CD4-positive, alpha-beta T cell treated with Interleukin-1 beta for 1 hour (primary cell): ENCODE measurements at places on chromosomes 3 and 15.

GRCh38 chr3:183725387-183725786 is 27.8 kb downstream of the YEATS2 start:
- no peak for DNase-seq

DNA sequence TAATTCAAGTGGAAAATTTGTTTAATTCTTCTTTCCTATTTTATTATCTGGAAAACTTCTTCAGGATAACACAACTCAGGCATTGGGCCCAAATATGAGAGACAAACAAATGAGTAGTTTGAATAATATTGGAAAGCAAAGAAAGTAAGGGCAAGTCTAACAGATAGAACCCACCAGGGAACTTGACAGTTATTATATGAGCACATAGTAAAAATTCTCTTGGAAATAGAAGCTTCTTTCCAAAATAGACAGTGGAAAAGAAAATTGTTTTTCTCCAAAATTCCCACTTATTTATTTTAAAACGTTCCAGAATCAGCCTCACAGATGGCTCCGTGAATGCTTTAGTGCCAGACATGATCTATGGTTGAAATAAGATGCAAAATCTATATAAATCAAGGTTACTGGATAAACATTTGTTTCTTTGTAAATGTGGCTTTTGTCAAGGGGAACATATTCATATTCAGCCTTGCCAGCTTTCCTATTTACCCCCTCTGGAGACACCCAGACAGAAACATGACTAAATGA is 23.9 kb downstream of the LDHAL6B start:
- DNase-seq: no peak

GRCh38 chr3:195708626-195709481 is 11.9 kb upstream of the MUC20 start:
- DNase-seq: no peak

GRCh38 chr3:122742234-122742633 is 51.4 kb downstream of the HSPBAP1 start:
- DNase-seq: no peak

DNA sequence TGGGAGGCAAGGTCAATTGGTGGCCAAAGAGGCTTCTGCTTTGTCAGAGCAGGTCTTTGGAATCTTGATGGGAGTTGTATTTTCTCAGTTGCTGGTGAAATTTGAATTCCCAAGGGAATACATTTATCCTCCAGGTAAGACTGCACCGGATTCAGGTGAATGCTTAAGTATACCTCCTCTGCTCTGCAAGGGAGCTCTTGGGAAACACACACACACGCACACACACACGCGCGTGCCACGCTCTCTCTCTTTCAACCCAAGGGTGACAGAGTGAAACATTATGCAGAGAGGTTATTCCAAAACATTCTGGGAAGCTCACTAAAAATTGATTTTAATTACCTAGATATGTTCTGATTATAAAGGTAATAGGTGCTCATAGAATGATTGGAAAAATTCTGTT is 33.7 kb downstream of the ST6GAL1 start:
- no peak for DNase-seq

DNA sequence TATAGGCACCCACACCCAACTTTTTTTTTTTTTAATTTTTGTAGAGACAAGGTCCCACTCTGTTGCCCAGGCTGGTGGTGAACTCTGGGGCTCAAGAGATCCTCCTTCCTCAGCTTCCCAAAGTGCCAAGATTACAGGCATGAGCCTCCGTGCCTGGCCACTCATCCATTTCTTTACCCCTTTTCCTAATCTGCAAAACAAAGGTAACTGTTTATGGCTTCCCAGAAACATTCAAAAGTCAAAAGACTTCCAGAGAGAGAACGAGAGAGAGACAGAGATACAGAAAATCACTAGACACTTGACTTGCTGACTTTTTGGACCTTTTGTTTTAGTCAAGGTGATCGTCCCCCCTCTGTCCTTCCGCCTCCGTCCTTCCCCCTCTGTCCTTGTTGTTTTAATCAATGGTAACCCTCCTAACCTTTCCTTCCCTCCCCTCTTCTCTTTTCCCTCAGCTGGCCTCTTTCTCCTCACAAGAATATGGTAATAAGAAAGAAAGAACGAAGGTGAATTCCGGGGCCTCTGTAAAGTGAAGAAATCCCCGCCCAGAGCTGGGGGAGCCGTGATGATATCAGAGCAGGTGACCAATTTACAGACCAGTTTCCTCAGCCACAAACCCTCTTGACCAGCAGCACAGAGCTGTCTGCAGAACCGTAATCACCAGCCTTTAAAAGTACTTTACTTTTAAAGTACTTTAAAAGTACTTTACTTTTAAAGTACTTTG is 21.9 kb downstream of the KLHL6 start:
- no peak for DNase-seq

- peak; percentile 48 for DNase-seq
These were observed 1.2 kb downstream of the PHC3 start for GRCh38 chr3:170180079-170180907.

DNA sequence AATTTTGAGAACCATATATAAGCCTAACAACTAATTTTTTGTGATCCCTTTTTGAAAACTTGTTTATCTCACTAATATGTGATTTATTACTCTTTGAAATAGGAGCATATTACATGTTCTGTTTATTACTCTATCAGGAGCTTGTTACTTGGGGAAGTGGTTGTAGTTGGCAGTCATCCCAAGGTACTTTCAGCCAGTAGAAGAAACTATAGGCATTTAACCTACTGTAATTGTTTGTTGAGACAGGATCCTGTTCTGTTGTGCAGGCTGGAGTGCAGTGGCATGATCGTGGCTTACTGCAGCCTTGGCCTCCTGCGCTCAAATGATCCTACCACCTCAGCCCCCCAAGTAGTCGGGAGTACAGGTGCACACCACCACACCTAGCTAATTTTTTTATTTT is 195.6 kb downstream of the TCF12 start:
- DNase-seq: no peak

- DNase-seq: no peak
These were observed 73.1 kb upstream of the BHLHE40 start for GRCh38 chr3:4906107-4906621.

GRCh38 chr3:183239046-183239445 is 14.0 kb upstream of the B3GNT5 start:
- DNase-seq: no peak

DNA sequence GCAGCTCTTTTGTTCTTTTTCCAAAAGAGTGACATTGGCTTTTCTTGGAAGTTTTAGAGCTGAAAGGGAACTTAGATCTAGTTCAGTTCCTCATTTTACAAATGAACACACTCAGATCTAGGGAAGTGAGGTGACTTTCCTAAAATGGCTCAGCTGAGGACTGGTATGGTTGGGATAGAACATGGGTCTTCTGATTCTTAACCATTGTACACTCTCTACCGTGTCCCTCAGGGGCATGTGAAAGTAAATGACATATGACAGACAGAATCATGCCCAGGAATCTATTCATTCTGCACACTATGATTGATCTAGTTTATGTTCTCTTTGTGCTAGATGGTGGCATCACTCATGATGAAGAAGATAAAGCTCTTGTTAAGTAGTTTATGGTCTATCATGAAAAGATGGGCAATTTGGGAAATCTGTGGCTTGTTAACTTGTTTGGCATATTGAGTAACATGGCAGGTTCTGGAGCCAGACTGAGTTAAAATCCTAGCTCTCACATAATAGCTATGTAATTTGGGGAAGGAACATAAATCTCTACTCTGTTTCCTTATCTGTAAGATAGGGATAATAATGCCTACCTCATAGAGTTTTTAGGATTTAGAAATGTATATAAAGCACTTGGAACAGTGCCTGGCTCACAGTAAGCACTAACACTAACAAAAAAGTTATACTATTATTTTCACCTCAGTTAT is 30.9 kb downstream of the UBE2E1 start:
- no peak for DNase-seq

- DNase-seq: no peak
These were observed 767 bp upstream of the GATA2 start for GRCh38 chr3:128493570-128494366.

- DNase-seq: no peak
These were observed 19.7 kb downstream of the ABHD2 start for GRCh38 chr15:89107984-89108383.

DNA sequence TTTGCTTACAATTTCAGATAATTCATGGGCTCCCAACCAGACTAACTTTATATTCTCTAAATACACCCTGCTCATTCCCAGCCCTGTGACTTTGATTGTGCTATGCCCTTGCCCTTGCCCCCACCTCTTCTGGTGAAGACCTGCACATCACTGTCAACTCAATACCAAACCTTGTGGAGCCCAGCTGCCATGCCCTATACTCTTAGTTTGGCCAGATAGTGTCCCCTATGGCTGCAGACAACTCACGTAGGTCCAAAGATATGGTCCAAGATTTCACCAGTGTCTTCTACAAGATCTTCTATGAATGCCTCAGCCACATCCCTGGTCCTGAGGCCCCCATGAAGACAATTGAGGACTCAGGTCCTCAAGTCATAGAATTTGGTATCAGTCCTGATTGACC is 118.3 kb upstream of the EIF1B start:
- DNase-seq: no peak

- no peak for DNase-seq
These were observed 352.7 kb downstream of the TIGIT start for GRCh38 chr3:114646526-114646925.

DNA sequence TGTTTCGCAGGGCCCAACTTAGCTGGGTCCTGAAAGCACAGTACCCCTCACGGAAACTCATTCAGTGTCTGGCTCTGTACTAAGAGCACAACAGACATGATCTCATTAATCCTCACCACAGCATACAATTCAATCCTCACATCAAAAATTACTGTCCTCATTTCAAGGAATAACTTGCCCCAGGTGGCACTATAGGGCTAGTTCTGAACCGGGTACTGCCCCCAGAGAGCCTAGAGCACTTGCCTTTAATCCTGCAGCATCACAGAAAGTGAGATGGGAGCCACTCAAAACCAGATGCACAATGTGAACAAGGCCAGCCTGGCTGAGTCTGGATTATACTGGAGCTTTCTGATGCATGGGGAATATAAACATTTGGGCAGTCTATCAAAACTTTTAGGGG is 122.6 kb downstream of the OSBPL10 start:
- DNase-seq: no peak

GRCh38 chr15:31241888-31242522 is 84.6 kb upstream of the KLF13 start:
- peak; percentile 80 for DNase-seq

DNA sequence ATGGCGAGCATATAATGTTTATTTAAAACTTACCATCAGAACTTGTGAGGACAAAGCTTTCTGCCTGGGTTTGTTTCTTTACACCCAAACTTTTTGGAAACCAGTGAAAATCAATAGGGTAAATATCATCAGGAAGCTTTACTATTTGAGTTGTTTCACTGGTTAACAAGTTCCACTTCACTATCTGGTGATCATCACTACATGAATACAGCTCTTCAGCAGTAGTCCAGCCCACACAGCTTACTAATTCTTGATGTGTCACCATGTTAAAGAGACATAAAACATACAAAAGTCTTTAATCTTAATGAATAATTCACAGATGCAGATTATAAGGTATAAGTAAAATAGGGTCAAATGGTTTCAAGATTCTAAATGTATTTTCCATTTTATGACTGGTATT is 17.6 kb downstream of the IFT80 start:
- no peak for DNase-seq

DNA sequence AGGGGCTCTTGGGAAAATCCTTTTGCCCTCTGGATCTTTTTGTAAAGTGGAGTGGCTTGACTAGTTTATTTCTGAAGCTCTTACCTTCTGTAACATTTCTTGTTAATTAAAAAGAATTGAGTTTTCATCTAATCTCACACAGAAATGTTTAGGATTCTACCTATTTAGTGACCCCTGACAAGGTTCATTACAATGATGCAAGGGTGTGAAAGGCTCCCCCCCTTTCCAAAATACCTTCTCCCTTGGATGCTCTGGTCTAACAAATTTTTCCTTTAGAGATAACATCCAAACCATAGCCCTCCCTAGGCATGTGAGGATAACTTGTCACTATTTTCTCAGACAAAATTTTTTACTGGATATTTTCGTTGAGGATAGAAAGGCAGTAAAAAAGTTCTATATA is 223.9 kb downstream of the THRB start:
- no peak for DNase-seq

DNA sequence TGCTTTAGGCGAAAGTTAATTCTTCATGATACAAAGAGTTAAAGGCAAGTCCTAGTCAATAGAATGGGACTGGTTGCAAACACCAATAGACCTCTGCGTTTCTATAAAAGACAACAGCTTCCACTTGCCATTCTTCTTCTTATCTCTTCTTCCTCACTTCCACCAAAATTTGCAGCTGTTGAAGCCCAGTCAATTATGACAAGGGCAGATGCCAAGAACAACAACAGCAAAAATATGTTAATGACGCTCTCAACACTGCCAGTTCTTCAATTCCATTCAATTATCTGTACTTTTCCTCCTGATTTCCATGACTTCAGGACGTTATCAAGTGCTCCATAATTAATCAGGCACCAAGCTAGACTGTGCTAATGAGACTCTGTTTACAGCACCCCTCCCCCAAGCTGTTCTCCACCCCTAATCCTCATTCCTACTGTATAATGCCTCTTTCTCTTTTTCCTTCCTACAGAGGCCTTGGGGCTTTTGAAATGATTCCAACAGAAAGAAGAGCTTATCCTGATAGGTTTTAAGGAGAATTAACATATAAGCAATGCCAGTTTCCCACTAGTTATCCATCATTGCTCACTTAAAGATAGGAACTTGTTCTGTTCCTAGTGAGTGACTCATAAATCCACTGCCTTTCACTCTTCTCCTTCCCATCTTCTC is 1160.5 kb downstream of the IGSF11 start:
- DNase-seq: no peak

DNA sequence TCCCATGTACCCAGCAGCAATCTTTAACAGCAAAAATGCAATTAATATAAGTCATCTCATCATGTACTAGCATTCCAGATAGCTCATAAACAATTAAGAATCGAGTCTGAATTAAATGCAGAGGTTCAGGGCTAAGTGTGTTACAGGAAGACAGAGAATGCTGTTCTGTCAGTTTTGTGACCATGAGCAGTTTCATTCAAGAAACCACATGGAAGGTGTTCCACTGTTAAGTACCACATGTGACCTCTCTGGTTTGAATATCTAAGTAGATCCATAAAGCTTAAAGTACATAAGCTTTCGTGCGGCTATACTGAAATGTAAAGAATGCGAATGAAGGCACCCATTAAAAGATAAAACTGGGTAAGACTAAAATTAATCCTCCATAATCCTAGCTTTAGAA is 272.3 kb downstream of the IL5RA start:
- no peak for DNase-seq

GRCh38 chr3:53257465-53257864 is 1.6 kb upstream of the TKT start:
- DNase-seq: no peak

DNA sequence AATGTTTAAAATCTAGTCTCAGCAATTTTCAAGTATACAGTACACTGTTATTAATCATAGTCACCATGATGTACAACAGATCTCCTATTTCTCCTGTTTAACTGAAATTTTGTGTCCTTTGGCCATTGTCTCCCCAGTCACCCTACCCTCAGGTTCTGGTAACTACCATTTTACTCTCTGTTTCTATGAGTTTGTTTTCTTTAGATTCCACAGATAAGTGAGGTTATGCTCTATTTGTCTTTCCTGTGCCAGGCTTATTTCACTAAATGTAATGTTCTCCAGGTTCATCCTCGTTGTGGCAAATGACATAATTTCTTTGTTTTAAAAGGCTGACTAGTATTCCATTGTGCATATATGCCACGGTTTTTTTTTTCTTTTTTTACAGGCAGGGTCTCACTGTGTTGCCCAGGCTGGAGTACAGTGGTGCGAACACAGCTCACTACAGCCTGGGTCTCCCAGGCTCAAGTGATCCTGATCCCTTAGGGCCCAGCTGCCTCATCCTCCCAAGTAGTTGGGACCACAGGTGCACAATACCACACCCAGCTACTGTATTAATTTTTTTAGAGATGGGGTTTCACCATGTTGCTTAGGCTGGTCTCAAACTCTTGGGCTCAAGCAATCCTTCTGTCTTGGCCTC is 50.0 kb downstream of the RAB7A start:
- DNase-seq: no peak
